ENCODE measurements at places on chromosomes 3 and 15. TPM values are rescaled to one million over a fixed set of nuclear protein-coding genes. Genes with fewer than 3 reads are reported as not detected.

Gene SOX2
- 0.10 TPM for polyA plus RNA-seq

Gene TGM5
- polyA plus RNA-seq = not detected

Gene TF
- polyA plus RNA-seq = 0.08 TPM

Gene NTRK3
- 3.1 TPM for polyA plus RNA-seq

Gene ASB14
- polyA plus RNA-seq = not detected

Gene CYP1A2
- polyA plus RNA-seq = not detected

- DNase-seq = no peak
These were observed 57.4 kb downstream of the CDCP1 start for GRCh38 chr3:45088543-45089358.

DNA sequence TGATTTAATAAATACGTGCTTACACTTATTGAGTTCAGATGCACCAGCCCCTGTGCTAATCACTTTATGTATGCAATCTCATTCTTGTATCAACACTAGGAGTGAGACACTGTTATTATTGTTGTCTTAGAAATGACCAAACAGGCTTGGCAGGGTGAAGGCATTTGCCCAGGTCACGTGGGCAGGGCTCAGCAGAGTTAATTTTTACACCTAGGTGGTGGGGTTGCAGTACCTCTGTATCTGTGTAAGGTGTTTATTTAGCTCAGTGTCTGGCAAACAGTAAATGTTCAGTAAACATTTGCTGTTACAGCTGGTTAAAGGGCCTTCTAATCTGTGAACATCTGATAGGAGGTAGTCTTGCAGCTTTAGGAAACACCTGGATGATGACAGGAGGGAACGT lies 200.0 kb downstream of the CACNA2D3 start:
- no peak for DNase-seq

DNA sequence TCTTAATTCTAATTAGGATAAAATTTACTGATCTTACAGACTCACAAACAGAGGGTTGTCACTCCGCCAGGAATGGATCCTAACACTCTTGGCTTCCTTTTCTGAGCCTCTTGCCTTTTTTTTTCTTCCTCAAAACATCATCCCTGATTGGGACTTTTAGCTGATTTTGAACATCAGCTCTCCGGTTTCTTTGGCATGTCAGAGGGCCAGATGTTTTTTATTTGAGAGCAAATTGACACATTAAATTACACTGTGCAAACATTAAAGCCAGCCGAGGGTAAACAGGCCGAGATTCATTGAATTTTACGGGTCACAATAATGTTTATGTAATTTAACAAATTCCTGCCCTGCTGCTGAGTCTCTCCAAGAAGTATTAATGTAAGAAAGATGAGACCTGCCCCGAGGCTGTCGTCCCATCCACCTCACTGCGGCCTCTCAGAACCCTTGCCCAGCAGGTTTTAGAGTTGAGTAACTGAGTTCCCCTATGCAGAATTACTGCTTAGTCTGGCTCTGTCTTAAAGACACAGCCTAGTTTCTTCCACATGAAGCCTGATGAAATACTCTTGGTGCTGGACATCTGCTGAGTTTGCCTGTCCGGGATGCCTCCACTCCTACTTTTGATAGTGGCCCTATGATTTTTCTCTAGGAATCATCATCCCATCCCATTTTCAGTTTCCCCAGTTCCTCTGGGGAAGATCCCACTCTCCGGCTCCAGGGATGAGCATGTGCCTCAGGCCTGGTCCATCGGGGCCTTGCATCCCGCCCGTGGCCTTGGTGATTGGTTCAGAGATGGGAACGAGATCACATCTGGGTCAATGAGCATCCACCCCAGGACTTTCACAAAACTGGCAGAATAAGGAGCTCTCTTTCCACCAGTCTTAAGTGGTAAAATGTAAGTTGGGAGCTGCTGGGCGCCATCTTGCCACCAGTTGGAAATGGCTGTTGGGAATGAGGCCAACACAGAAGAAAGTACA lies 226.6 kb upstream of the TLE3 start:
- DNase-seq = peak; percentile 53

- no peak for DNase-seq
These were observed 37.0 kb upstream of the CPOX start for GRCh38 chr3:98630416-98630815.

- no peak for DNase-seq
These were observed 52.8 kb upstream of the NSMCE3 start for GRCh38 chr15:29322415-29322814.

DNA sequence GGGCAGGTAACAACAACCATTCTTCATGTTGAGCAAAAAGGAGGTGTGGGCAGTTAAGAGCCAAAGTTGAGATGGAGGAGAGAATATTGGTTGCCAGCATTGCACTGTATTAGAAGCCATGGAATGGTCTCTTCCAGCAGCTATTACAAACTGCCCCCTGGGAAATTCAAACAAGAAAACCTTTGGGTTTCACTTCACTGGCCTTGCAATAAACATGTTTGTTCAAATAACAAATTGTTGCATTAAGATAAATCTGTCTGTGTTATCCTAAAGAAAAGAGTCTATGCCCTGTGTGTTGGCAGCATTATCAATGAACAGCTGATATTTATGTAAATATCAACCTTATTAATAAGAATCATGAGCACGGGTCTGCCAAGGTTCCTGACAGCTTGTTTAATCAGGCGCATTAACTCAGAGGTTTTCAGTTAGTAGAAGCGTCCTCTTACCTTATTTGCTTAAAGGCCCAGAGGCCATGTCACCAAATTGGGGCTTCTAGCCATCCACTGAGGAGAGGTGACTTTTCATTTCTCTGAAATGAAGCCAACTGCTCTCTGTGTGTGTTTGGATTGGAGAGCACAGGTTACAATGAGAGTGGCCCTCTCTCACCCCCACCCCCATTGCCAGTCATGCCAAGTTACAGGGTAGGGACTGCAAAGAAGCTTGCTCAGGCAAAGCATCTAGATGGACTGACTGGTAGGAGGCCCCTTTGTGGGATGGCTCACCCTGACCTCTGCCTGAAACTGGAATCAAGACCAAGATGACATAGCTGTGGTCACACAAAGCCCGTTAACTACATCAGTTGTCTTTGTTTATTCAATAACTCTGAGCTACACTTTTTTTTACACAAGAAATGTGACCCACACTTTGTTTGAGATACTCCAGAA lies 10.5 kb downstream of the FILIP1L start:
- DNase-seq = no peak

DNA sequence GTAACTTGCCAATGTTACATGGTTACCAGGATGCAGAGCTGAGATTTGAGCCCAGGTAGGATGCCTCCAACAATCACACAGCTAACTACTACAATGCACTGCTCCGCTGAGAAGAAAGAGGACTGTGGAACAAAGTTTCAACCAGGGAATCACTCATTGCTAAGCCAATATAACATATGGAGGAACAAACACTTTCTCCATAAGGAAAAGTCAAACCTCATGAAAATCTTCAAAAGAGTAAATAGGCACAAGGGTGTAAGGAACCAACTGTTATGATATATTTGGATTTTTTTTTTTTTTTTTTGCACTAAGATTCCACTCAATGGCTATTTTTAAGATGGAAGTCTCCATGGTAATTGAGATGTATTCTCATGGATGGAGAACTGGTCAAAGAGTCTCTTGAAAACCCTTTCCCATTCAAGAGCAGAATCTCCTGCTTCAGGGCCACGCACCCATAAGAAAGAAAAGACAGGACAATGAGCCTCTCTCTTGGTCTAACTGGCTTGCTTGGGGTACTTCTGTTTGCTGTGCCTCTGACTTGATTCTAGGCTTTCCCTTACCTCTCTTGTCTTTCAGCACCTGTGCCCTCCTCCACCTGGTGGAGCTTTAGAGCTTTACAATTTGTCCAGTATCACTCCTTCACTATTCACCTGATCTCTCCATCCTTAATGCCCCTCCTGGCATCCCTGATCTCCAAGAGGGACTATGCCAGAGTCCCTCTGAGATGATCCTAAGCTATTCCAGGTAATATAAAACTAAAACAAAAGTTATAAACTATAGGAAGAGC lies 252.8 kb downstream of the NTRK3 start:
- DNase-seq = no peak

DNA sequence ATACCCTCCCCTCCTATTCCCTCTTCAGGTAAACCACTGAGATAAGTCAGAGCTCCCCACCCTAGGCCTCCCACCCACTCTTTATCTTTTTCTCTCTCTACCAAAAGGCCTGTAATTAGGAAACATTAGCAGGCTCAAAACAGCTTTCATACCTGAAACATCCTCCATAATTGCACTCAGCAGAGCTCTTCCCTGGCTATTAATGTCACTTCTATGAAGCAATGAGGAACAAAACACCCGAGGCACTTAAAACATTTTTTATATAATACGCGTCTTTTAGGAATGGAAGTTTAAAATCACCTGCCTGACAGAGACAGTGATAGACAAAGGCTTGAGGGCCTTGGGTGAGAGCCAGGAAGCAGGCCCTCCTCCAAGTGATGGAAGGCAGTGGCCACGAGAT lies 138.9 kb downstream of the EPHB1 start:
- DNase-seq = no peak

GRCh38 chr15:85955501-85956391 lies 123.9 kb upstream of the AGBL1 start:
- no peak for DNase-seq

GRCh38 chr3:129485721-129486663 lies 42.4 kb upstream of the RHO start:
- DNase-seq = no peak

GRCh38 chr15:60937278-60937677 lies 291.8 kb downstream of the RORA start:
- no peak for DNase-seq

DNA sequence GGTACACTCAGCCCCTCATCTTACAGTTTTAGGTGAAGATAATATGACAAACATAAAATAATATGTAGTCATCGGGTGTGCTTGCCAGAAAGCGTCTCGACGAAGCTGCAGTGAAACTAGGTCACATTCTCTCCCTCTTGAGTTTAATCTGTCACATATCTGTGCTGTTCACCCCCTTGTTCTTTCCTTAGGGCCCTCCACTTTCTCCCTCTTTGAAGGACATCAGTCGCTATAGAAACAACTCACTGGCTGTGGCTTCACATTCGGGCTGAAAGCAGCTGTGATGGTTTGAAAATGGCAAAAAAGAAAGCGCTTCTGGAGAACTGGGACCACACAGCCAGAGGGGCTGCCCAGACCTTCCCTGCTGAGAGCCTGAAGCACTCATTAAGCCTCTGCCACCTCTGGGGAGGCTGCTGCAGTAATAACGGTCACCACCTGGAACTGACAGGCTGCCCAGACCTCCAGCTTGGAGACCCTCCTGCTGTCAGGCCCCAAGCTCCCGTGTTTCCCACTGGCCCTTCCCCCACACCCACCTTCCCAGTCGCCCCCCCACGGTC lies 50.3 kb downstream of the ABTB1 start:
- peak; percentile 54 for DNase-seq

GRCh38 chr15:77816983-77817382 lies 184.3 kb upstream of the LINGO1 start:
- DNase-seq = no peak

Measured in SK-N-SH (cell line).